ENCODE measurements at places on chromosomes 13 and 19.

DNA sequence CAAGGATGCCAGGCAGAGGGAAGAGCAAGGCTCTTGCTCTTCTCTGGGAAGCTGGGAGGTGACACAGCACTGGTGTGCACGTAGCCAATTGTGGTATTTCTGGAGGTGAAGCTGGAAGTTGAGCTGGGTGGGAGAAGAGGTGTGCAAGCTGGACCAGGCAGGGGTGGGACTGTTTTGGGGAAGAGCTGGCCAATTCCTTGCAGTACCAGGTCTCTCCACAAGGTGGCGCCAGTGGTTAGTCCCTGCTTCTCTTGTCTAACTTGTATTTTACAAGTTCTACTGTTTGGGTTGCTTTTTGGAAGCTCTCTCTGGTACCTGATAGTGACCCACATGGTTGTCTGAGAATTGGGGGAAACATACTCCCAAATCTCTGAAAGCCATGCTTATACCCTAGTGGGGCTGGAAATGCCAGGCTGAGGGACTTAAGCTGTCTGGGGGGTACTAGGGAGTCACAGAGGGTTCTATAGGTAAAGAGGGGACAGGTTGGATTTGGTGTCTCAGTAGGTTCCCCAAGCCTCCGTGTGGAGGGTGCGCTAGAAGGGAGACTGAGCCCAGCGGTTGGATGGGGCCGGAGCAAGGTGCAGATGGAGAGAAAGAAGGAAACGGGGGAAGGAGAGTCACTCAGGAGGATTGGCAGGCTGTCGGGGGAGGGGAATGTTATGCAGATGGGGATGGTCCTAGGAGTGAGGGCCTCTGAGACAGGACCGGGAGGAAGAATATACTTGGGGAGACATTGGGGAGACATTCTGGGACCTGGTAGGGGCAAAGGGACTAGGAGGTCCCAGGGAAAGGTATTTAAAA, 3.0 kb downstream of the HPN start:
- peak; percentile 16 for DNase-seq

DNA sequence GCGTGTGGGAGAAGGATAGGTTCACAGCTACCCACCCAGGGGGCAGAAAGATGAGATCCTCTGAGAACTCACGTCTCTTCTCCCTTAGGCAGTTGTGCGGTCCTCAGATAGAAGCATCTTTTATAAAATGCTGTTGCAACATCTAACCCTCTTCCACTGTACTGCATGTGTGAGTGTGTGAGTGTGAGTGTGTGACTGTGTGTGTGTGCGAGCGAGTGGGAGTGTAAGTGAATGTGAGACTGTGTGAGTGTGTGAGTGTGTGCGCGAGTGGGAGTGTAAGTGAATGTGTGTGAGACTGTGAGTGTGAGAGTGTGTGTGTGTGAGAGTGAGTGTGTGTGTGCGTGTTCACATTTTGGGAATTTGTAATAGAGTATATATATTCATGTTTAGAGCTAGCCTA, 55.6 kb upstream of the F7 start:
- DNase-seq, result no peak

GRCh38 chr13:38763446-38764381, 76.8 kb downstream of the FREM2 start:
- peak; percentile 19 for DNase-seq

DNA sequence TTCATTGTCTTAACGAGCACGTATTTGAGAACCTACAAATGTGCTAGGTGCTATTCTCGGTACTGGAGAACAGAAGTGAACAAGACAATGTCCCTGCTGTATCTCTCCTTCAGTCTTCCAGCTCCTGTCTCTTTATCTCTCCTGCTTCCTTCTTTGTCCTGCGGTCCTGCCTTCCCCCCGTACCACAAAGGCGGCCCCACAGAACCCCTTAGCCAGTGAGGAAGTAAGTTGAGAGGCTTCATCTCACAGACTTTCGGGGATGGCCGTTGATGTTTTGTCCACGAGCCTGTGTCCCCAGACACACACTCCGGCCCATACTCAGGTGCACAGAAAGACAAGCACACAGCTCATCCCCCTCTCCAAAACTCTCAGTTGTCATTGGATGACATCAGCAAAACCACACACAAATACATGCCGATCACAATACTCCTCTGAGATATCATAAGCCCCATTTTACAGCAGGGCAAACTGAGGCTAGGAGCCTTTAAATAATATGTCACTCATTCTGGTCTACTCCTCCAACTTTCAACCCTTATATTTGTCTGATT, 507 bp upstream of the SWSAP1 start:
- no peak for DNase-seq

DNA sequence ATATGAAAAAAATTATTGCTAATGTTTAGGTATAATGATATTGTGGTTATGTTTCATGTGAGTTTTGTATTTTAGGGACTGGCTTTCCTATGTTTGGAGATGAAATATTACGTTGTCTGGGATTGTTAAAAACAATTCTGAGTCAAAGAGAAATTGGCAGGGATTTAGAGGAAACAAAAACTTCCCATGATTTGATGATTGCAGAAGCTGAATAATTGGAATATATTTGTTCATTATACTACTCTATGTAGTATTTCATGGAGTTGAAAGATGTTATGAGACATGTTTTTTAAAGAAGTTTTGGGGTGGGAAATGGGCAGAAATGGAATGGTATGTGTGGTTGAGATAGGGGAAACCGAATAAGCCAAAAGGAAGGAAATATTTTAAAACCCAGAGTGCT, 1392.9 kb downstream of the EFNB2 start:
- no peak for DNase-seq

DNA sequence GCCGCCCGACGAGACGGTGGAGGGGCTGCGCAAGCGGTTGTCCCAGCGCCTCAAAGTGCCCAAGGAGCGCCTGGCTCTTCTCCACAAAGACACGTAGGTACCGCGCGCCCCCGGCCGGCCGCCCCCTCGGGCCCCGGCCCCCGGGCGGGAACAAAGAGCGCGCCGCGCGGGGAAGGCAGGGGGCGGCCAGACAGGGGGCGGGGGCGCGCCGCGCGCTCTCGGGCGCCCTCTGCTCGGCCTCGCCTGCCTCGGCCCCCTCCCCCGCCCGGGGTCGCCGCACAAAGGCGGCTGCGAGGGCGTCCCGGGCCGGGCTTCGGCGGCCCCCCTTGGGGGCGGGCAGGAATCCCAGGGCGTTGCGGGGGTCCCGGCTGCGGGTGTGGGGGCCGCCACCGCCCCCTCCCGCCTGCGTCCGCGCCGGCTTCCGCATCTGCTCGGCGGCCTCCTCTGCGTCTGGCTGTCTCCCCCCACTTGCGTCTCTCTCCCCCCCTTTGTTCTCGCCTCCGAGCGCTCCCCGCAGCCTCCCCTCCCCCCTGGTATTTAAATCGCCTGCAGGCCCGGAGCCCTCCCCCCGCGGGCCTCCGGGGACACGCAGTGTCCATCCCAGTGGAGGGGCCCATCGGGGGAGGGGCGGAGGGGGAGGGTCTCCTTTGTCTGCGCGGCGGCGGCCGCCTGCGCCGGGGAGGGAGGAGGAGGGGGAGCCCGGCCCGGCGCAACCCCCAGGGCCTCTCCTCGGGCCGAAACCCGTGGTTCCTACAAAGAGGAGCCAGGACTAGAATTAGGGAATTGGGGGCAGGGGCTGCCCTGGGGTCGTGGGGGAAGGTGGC, 2.3 kb downstream of the MIDN start:
- peak; percentile 42 for DNase-seq
